Ascending aorta (tissue), 2 donors: ENCODE measurements at places on chromosomes 11 and 22.

GRCh38 chr11:295351-296170 is 3.8 kb downstream of the IFITM5 start:
- no peak for DNase-seq

DNA sequence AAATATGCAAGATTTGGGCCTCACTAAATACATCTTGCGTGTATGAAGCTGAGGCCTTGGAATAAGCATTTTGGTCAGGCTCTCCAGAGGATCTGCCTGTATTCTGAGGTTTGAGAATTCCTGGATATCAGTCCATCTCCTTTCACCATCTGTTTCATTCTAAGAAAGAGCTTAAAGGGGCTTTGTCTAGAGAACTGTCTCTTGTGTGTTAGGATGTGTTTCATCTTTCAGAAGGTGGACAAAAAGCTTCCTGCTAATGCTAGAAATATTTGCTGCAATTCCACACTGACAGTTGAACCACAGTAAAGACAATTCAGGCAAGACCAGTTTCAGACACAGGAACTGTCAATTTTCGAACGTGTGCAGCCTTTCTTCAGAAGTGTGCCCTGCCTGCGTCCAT is 185.4 kb downstream of the DBX1 start:
- no peak for DNase-seq

DNA sequence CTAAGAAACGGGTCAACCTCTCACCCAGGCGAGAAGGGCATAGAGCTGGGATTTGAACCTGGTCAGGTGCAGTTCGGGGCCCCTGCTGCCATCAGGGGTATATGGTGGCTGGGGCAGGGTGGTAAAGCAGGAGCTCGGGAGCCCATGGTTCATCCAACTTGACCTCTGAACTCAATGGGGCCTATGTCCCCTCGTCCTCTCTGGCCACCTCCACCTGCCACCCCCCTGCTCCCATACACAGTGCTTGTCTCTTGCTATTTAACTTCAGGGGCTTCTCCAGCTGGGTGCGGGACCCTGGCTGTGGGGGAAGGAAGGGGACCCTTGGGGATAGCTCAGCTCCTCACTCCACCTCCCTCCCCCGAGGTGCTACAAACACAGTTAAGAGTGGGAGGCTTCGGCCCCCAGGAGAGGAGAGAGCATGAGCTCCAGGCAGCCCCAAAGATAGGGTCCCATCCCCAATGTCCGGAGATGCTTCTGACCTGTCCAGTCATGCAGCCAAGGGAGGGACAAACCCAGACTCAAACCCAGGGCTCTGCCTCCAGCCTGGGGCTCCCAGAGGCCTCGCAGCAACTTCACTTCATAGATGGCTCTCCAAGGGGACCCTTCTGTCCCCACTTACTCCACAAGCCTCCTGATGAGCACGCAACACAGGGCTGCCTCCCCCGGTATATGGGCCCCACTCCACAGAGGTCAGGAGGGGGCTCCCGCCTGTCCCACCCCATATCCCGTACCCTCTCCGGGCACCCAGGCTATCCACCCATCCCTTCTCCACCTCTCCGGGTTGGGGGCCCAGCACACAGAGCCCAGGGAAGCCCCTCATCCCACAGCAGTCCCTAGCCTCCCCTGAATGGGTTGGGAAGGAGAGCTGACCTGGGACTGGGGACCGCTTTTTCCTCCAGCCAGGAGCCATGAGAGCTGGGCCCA is 712 bp downstream of the IL2RB start:
- no peak for DNase-seq

DNA sequence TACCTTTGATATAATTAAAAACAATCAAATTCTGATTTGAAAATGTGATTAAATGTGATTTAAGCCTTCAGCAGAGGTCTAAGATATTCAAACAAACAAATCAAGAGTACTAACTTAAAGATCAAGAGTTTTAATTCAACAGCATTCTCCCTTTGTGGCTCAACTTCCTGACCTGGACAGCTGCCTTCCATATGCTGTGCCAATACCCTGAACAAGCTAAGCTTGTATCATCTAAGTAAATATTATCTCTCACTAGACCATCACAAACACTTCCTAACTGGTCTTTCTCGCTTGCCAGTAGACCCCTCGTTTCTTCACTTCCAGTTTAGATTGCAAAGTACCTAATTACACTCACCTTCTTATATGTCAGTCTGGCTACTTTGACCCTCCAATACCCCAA is 35.9 kb upstream of the P4HA3 start:
- no peak for DNase-seq

GRCh38 chr11:17839450-17839849 is 104.9 kb downstream of the KCNC1 start:
- no peak for DNase-seq

GRCh38 chr11:12421386-12421785 is 44.0 kb downstream of the PARVA start:
- no peak for DNase-seq

- DNase-seq: no peak
These were observed 15.5 kb upstream of the ZFTA start for GRCh38 chr11:63783925-63784592.

DNA sequence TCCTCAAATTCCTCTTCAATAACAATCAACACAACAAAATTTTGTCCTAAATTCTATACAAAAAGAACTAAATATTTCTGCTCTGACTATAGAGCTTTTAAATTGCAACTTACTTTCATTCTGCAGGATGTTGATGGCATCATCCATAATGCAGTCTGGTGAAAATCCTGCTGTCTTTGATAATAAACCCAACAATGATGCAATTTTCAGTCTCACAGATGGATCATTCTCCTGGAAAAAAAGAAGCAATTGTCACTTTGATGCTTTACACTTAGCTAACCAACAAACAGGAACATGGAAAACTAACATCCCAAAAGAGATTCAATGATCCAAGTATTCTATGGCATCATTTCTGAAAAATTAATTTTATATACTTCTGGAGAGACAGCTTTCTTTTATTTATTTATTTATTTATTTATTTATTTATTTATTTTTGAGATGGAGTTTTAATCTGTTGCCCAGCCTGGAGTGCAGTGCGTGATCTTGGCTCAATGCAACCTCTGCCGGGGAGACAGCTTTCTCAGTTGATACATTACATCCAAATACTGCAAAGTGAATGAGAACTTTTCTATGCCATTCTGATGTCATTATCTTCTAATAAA is 13.0 kb downstream of the INTS4 start:
- DNase-seq: no peak

- no peak for DNase-seq
These were observed 22.7 kb upstream of the ADORA2A start for GRCh38 chr22:24404561-24405275.

GRCh38 chr11:19419808-19420207 is 179.1 kb upstream of the E2F8 start:
- no peak for DNase-seq

DNA sequence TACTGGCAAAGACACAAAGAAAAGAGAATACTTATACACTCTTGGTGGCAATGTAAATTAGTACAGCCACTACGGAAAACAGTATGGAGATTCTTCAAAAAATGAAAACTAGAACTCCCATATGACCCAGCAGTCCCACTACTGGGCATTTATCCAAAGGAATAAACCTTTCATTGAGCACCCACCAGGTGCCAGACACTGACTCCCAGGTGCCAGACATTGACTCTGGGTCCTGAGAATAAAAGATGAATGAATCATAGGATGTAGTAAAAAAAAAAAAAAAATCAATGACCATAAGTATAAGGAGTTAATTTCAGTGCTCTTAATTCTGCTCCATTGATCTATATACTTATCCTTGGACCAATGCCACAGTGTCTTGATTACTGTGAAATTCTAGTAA is 28.2 kb downstream of the HEPHL1 start:
- no peak for DNase-seq

DNA sequence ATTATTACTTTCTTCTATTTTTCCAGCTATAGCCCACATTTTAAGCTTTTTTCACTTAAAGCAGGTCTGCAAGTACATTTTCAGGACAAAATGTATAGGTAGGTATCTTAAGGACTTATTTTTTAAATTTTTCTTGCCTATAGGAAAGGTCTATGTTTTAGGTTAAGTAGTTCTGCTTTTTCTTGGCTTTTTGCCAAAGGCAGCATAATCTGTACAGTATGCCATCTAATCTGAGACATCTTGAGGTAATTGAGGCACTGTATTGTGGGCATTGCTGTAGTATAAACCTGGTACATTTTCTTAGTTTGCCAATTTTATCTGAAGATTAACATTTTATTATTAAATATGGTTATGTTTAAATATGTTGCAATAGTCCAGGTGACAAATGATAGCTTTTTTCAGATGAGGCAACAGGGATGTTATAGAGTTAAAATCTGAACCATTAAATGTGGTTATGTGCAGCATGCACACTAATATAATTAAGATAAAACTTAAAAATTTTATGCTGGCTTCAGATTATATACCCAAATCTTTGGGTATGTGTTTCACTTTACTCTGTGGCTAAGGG is 42.9 kb downstream of the QSER1 start:
- no peak for DNase-seq

GRCh38 chr11:8235925-8236324 is 27.8 kb downstream of the LMO1 start:
- no peak for DNase-seq

GRCh38 chr11:103079833-103080232 is 12.1 kb downstream of the DCUN1D5 start:
- DNase-seq: no peak

DNA sequence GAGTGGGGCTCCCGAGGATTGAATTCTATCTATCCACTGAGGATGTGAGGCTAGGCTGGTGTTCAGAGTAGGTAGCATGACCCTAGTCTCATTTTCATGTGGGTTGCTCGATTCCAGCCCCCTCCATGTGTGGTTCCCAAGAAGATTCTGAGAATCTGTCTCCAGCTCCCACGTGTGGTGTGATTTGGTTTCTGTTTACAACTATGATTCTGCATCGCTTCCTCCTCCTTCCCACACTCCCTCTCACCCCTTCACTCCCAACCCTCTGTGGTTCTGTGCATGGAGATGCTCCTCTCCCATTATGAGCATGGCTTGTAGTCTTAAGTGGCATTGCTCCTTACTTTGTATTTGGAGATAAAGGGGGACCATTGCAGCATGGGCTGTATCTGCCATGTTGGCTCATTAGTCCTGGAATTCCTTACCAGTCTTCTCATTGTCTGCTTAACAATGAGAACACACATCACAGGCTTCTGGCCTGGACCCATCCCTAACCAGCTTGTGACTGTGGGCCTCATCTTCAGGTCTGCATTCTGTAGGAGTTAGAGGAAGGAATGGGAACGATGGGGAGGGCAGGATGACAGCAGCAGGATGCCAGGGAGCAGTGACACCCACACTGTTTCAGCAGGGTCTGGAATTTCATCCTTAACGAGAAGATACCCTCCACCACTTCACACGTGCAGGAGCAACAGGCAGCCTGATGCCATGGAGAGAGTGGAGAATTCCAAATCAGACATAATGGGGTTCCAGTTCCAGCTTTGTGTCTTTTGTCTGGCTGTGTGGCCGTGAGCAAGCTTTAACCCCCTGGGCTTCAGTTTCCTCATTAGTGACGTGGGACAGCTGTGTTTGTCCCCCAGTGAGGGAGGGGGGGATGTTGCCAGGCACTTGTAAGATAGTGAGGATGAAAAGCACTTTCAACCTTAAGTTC is 86.0 kb downstream of the CCDC81 start:
- no peak for DNase-seq

- DNase-seq: no peak
These were observed 1077.3 kb downstream of the OPCML start for GRCh38 chr11:132455044-132455443.

- DNase-seq: peak; percentile 30
These were observed 44.2 kb downstream of the NAV2 start for GRCh38 chr11:19756675-19757475.

DNA sequence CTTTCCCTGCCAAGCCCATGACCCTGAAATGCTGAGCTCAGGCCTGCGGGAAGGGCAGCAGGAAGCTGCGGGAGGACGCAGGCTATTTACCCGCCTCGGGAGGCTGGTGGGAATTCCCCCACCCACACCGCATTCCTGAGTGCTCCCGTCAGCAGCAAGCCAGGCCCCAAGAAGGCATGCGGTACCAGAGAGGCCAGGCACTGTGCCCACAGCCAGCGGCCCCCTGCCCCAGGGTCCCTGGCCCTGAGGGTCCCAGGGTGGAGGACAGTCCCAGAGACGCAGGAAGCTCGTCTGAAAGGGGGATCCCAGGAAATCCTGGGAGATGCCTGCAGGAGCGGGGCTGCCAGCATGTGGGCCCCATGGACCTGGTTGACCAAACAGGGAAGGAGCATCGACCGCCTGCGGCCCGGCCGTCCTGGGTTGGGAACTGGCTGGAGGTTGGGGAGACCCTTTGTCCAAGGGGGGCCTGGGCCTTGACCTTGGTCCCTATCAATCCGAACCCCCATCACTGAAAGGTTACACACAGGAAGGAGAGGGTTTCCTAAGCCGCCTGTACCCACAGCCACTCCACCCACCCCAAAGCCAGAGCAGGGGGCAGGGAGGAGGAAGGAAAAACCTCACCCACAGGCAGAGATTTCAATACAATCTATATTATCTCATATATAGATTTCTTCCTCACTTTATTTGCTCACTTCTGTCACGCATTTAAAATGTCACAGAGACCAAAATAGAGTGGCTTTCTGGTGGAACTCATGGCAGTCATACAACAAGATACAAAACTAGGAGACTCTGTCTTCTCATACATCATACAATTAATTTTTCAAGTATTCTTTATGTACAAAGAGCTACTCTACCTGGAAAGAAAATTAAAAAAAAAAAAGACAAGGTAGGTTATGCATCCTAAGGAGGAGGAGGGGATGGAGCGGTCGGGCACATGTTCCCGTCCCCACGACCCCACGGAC is 17.1 kb downstream of the MAFF start:
- peak; percentile 92 for DNase-seq

DNA sequence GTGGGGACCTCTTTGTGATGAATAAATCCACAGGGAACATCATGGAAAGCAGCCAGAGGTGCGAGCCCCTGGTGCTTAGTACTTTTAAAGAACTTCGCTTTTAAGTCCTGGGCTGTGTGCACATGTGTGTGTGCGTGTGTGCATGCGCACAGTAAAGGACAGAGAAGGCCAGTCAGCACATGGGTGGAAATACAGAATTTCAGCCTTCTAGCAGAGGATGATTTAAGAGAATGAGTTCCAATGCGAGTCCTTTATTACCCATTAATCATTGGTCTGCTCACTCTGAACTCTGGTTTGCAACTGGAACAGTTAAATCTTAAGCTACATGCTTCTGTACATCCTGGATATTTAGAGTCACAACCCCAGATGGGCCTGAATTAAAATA is 18.9 kb downstream of the TEAD1 start:
- no peak for DNase-seq

- no peak for DNase-seq
These were observed 204.2 kb downstream of the AASDHPPT start for GRCh38 chr11:106281455-106282173.

DNA sequence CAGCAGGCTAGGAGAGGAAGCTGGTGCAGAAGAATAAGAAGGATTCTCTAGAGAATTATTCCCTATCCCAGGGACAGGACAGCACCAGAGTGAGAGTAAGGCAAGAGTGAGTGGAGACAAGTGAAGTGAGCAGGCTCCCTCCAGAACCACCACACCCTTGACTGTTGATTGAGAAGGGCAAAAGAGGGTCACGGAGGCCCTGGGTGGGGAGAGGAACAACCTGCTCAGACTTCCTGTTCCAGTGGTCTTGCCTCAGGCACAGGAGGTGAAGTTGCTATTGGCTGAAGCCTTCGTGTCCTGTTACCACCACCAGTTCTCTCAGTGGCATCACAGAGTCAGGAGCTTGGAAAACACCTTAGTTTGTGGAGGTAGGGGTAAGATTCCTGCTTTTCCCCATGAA is 51.7 kb upstream of the CCDC89 start:
- no peak for DNase-seq
